ENCODE measurements at places on chromosomes 4 and X. TPM values are rescaled to one million over a fixed set of nuclear protein-coding genes. Genes with fewer than 3 reads are reported as not detected.

DNA sequence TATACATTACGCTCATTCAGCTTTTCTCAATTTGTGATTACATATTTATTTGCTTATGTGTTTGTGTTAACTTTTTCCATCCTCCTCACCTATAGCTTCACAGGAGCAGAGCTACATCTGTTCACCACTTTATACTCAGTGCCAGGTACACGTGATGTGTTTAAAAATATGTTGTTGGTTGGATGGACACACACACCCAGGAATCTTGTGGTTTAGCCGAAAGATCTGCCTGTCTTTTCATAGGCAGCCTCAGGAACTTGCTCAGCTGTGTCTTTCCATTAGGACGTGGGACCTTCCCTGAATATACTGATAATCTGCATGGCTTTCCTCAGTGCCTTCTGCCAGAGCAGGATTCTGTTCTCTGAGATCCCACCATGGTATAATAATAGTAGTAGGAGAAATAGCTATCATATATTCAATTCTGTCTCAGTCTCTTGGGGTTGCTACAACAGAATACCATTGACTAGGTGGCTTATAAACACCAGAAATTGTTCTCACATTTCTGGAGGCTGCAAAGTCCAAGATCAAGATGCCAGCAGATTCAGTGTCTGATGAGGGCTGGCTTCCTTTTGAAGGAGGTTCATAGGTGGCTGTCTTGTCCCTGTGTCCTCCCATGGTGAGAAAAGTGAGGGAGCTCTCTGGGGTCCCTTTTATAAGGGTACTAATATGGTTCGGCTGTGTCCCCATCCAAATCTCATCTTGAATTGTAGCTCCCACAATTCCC is 50.0 kb upstream of the SOD3 start:
- no peak overlapping the region for H3K27ac ChIP-seq
- no peaks in the 10 kb centered on the region for H3K27me3 ChIP-seq
- DNase-seq: no peak
- H3K4me1 ChIP-seq: no peaks in the 10 kb centered on the region

DNA sequence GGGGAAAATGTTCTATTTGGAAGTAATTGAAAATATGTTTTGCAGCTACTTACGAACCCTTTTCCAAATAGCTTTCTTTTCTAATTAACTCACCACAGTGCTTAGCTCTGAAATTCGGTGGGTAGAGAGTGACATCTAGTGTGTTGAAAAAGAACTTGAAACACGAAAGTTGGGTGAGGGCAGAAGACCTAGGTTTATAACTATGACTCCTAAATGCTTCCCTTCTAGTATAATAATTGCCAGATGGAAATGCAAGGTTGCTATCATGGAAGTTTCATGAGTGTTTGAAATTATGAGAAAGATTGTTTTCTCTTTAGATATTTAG is 77.3 kb upstream of the NOCT start:
- H3K36me3 ChIP-seq: no peaks in the 10 kb centered on the region
- H3K27me3 ChIP-seq: peaks cover 1% of the 10 kb centered on the region
- H3K4me3 ChIP-seq: no peak overlapping the region
- no peaks in the 10 kb centered on the region for H3K4me1 ChIP-seq
- DNase-seq: no peak

GRCh38 chrX:49166914-49167739 is 4.6 kb downstream of the MAGIX start:
- H3K4me3 ChIP-seq: peak overlapping the region; percentile 77
- peak overlapping the region; percentile 52 for H3K27ac ChIP-seq

DNA sequence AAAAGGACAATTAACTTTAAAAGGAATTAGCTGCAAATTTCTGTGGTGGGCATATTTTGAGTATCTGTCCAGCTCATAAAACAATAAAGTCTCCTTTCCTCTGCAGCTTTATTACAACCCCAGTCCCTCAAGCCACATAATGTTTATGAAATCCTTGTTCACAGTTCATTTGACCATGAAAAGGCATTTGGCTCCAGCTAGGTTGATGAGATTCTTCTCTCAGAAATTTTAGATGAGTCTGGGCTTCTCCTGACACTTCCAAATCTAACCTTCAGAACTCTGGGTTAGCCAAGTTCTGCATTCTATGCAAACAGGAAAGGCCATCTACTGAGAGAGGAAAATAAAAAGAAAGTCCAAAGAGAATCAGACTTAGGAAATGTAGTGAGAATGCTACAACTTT is 156.8 kb downstream of the GRXCR1 start:
- no peaks in the 10 kb centered on the region for H3K4me1 ChIP-seq
- no peak overlapping the region for H3K4me3 ChIP-seq

- H3K4me1 ChIP-seq: no peaks in the 10 kb centered on the region
- no peaks in the 10 kb centered on the region for H3K27me3 ChIP-seq
- no peaks in the 10 kb centered on the region for H3K36me3 ChIP-seq
- no peak overlapping the region for H3K4me3 ChIP-seq
Observed at GRCh38 chr4:15443371-15444160, 15.7 kb downstream of the C1QTNF7 start.

DNA sequence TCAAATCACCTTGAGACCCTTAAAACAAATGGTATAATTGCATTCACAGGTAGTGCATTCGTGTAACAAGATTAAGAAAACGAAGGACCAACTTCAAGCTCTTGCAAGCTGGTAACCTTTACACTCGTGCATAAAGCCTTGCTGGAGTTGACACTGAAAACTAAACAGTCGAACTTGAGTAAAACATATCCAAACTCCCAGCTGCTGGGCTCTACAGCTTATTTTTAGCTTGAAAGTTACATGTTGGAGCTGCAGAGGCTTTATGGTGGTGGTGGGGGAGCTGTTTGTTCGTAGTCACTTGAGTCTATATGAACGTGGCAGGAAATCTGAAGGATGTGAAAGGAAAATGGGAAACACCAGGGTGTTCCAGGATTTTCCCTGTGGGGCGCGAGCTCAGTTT is 2.7 kb upstream of the WDR1 start:
- no peaks in the 10 kb centered on the region for H3K36me3 ChIP-seq
- no peak for DNase-seq
- peaks cover 11% of the 10 kb centered on the region for H3K27me3 ChIP-seq
- H3K4me3 ChIP-seq: no peak overlapping the region

GRCh38 chrX:152575331-152575730 is 62.4 kb upstream of the GABRQ start:
- H3K4me3 ChIP-seq: no peak overlapping the region
- no peaks in the 10 kb centered on the region for H3K27me3 ChIP-seq
- no peaks in the 10 kb centered on the region for H3K4me1 ChIP-seq
- no peaks in the 10 kb centered on the region for H3K36me3 ChIP-seq
- H3K27ac ChIP-seq: no peak overlapping the region

- H3K27ac ChIP-seq: no peak overlapping the region
- H3K27me3 ChIP-seq: no peaks in the 10 kb centered on the region
- H3K4me3 ChIP-seq: no peak overlapping the region
- no peaks in the 10 kb centered on the region for H3K4me1 ChIP-seq
- DNase-seq: no peak
- H3K36me3 ChIP-seq: no peaks in the 10 kb centered on the region
Observed at GRCh38 chrX:50889582-50889981, 21.0 kb upstream of the BMP15 start.

DNA sequence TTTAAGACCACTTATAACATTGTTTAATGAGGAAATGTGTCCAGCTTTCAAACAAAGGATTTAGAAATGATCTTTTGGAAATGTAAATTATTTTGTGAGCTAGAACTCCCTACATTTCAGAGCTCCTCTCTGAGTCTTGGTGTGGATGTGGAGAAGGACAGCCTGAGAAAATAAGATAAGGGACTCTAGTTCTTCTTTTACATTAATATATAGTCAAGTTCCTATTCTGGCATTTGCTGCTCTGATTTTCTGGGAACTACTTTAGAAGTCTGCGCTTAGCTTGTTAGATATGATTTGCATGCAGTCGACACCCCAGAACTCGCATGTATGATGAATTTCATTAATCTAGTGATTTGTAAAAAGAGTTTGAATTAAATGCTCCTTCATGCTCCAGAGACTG is 45.5 kb downstream of the TSPAN7 start:
- no peak overlapping the region for H3K4me3 ChIP-seq
- no peak overlapping the region for H3K27ac ChIP-seq
- no peak for DNase-seq
- H3K27me3 ChIP-seq: no peaks in the 10 kb centered on the region

- peak overlapping the region; percentile 81 for H3K4me3 ChIP-seq
- peaks cover 5% of the 10 kb centered on the region for H3K27me3 ChIP-seq
- no peak overlapping the region for H3K27ac ChIP-seq
- H3K4me1 ChIP-seq: peaks cover 13% of the 10 kb centered on the region
Observed at GRCh38 chr4:15003401-15003890, 1.2 kb downstream of the CPEB2 start.

GRCh38 chr4:6180841-6181631 is 19.3 kb downstream of the JAKMIP1 start:
- H3K4me3 ChIP-seq: no peak overlapping the region
- H3K4me1 ChIP-seq: no peaks in the 10 kb centered on the region
- H3K36me3 ChIP-seq: peaks cover 4% of the 10 kb centered on the region
- DNase-seq: no peak
- no peak overlapping the region for H3K27ac ChIP-seq

GRCh38 chr4:18571301-18571761 is 549.8 kb upstream of the LCORL start:
- H3K27me3 ChIP-seq: no peaks in the 10 kb centered on the region
- no peaks in the 10 kb centered on the region for H3K36me3 ChIP-seq
- H3K4me1 ChIP-seq: no peaks in the 10 kb centered on the region
- H3K4me3 ChIP-seq: no peak overlapping the region
- H3K27ac ChIP-seq: no peak overlapping the region

- H3K4me1 ChIP-seq: no peaks in the 10 kb centered on the region
- no peaks in the 10 kb centered on the region for H3K27me3 ChIP-seq
- H3K36me3 ChIP-seq: no peaks in the 10 kb centered on the region
- H3K27ac ChIP-seq: no peak overlapping the region
- DNase-seq: no peak
Observed at GRCh38 chr4:32745351-32745750, 2025.2 kb downstream of the PCDH7 start.

- H3K36me3 ChIP-seq: no peaks in the 10 kb centered on the region
- no peak overlapping the region for H3K27ac ChIP-seq
- H3K4me3 ChIP-seq: no peak overlapping the region
- H3K4me1 ChIP-seq: no peaks in the 10 kb centered on the region
- H3K27me3 ChIP-seq: no peaks in the 10 kb centered on the region
Observed at GRCh38 chrX:123918106-123918721, 43.3 kb upstream of the STAG2 start.

DNA sequence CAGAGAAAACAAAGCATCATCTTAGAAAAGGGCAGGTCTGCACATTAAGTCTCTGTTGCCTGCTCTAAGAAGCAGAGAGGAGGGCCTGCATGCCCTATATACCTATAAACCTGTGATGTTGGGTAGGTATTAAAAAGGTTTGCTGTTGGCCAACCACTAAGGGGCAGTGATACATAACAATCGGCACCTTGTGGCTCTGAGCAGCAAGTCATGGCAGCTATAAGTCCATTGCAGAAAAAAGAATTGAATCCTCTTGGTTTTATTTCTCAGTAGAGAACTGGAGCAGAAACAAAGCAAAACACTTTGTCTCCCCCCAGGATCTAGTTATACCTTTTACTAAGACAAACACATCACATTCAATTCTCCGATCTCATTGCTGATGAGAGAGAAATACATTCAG is 1364.4 kb downstream of the STIM2 start:
- no peak overlapping the region for H3K4me3 ChIP-seq
- no peaks in the 10 kb centered on the region for H3K36me3 ChIP-seq

- H3K4me3 ChIP-seq: no peak overlapping the region
- no peaks in the 10 kb centered on the region for H3K27me3 ChIP-seq
- H3K4me1 ChIP-seq: peaks cover 2% of the 10 kb centered on the region
- no peak overlapping the region for H3K27ac ChIP-seq
- no peaks in the 10 kb centered on the region for H3K36me3 ChIP-seq
Observed at GRCh38 chrX:13235930-13236329, 83.9 kb downstream of the ATXN3L start.

GRCh38 chr4:181608181-181608580 is 635.0 kb upstream of the TENM3 start:
- H3K4me3 ChIP-seq: no peak overlapping the region
- no peak overlapping the region for H3K27ac ChIP-seq
- no peak for DNase-seq
- peaks cover 2% of the 10 kb centered on the region for H3K27me3 ChIP-seq

- H3K27me3 ChIP-seq: no peaks in the 10 kb centered on the region
- H3K36me3 ChIP-seq: no peaks in the 10 kb centered on the region
- no peak overlapping the region for H3K4me3 ChIP-seq
Observed at GRCh38 chr4:123362103-123362502, 34.5 kb upstream of the SPRY1 start.

- H3K4me3 ChIP-seq: no peak overlapping the region
- H3K27me3 ChIP-seq: no peaks in the 10 kb centered on the region
- no peaks in the 10 kb centered on the region for H3K36me3 ChIP-seq
- H3K4me1 ChIP-seq: peaks cover 3% of the 10 kb centered on the region
- no peak overlapping the region for H3K27ac ChIP-seq
Observed at GRCh38 chr4:40193016-40193571, 3.7 kb upstream of the RHOH start.

DNA sequence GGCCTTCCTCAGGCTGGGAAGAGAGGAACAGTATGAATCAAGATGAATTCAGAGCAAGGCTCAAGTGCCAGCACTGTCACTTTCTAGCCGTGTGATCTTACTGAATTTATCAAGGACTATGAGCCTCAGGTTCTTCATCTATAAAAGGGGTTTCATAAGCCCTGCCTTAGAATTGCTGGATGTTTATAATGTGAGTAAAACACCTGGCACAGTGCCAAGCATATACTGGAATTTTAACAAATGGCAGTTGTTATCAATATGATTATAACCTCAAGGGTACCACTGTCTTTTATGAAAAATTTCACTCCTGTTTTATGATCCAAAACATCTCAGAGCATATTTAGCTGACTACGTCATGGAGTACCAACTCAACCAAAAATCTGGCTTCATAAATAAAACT is 4.0 kb downstream of the MAGEC2 start:
- no peak overlapping the region for H3K4me3 ChIP-seq
- DNase-seq: no peak
- H3K36me3 ChIP-seq: no peaks in the 10 kb centered on the region
- H3K4me1 ChIP-seq: no peaks in the 10 kb centered on the region
- H3K27me3 ChIP-seq: no peaks in the 10 kb centered on the region

DNA sequence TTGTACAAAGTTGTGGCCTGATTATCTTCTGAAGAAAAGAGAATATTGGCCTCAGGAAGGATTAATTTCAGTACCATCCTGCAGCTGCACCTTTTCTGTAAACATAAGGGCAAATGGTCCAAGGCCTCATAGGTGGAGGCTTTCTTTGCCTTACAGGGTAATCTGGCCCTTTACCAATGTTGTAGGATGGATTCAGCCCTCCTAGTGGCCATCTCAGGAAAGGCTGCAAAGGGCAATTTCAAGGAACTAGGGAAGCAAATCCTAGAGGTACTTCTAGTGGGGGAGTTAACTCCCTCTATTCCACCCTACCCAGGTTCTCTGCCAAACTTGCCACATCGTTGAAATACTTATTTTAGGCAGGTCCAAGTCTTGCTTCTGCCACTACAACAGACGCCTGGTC is 57.6 kb downstream of the UGT2B11 start:
- no peak overlapping the region for H3K27ac ChIP-seq
- H3K27me3 ChIP-seq: no peaks in the 10 kb centered on the region
- H3K36me3 ChIP-seq: no peaks in the 10 kb centered on the region
- H3K4me1 ChIP-seq: no peaks in the 10 kb centered on the region

Gene TMEM31
- total RNA-seq: not detected

Gene BEX3
- total RNA-seq: 242 TPM

Gene TLR6
- total RNA-seq: not detected

Gene PQBP1
- total RNA-seq: 120 TPM

Gene ANKRD37
- 4.6 TPM for total RNA-seq

Gene ZNF711
- 41.9 TPM for total RNA-seq

Gene SOD3
- not detected for total RNA-seq

Gene ABRAXAS1
- 16.0 TPM for total RNA-seq

Gene ADAMTS3
- 0.10 TPM for total RNA-seq

Gene PNMA6F
- total RNA-seq: not detected

Gene LANCL3
- 1.1 TPM for total RNA-seq

Gene SSX2
- not detected for total RNA-seq
